Omental fat pad (tissue), 4 donors: ENCODE measurements at places on chromosomes 3 and 15. TPM values are rescaled to one million over a fixed set of nuclear protein-coding genes. Genes with fewer than 3 reads are reported as not detected.

DNA sequence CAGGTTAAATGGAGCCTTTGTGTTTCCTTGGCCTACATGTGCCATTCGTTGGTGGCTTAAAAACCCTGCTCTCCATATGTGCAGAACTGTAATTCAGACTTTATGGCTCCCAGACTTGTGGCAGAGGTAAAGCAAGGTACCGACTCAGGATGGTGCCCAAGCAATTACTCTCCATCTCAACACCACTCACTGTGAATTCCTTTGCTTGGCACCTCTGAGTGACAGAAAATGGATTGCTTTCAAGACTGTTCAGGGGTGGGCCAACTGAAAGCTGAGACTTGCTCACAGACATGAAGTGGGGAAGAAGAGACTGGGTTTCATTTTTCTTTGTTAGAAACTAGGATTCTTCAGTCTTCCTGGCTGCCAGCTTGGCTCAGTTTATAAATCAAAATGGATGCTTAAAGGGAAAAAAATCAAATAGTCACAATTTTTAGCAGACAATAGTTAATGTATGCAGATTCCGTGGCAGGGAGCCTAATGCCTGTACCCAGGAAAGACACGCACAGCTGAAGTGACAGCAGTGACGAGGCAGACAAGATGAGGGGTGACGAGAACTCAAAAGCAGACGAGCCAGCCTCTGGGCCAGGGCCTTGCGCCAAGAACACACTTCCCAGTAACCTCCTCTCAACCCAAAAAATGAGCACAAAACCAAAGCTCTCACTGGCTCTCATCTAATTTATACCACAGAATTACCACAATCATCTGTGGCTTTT lies 207.9 kb upstream of the SLC2A2 start:
- DNase-seq: no peak

DNA sequence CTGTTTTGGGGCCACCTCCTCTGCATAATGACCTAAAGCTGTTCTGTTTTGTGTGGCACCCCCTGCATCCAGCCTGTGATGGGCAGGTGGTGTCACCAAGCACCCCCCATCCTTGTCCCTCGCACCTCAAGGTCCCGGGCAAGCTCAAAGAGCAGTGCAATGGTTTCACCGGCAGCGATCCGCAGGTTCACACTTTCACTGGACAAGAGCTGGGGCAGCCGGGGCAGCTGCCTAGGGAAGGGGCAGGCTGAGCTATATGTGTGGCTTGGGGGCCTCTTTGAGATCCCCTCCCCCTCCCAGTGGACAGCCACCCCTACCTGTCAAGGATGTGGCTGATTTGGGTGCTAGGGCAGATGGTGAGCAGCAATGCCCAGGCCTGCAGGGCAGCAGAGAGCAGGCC lies 3.1 kb downstream of the IFRD2 start:
- no peak for DNase-seq

DNA sequence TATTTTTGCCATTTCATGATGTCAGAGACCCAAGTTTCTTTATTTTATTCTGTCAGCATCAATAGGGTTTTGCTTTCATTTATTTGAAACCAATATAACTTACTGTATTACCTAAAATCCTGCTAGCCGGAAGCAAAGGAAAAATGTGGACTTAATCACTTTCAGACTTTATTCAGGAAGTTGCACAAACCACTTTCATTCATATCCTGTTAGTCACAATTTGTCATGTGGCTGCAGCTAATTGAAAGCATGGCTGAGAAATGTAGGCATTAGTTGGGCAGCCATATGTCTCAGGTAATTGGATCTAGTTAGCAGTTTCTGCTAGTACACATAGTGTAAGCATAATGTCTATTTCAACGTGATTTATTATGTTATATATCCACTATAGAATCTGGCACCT lies 462.3 kb upstream of the SGO1 start:
- DNase-seq: no peak

The FSIP1 gene
- 0.48 TPM for total RNA-seq

- no peak for DNase-seq
These were observed 4.0 kb downstream of the GCSAM start for GRCh38 chr3:112128843-112129727.

The CLDN16 gene
- total RNA-seq: not detected
